Cortex of kidney (tissue), 1 donor: ENCODE measurements at places on chromosomes 6 and 20.

- no peak for DNase-seq
These were observed 5.5 kb downstream of the ANKEF1 start for GRCh38 chr20:10040070-10040975.

- no peak for DNase-seq
These were observed 73.1 kb upstream of the IPCEF1 start for GRCh38 chr6:154429711-154430110.

DNA sequence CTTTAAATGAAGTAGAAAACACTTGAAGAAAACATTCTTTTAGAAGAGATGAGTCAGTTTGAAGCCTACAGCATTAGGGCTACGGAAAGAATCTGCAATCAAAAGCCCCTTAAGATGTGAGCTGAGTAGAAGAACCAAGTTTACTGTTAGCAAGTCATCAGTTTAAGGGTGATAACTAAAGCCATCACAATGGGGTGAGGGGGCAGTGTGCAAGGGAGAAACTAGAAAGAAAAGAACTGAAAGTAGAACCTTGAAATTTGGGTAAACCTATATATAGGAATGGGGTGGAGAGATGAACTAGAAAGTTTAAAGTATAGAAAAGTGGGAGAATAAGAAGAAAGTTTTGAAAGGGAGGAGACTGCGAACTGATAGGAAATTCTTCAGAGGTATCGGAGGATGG is 212.9 kb downstream of the COL19A1 start:
- no peak for DNase-seq

- DNase-seq: no peak
These were observed 554.5 kb upstream of the AGPAT4 start for GRCh38 chr6:161828355-161828754.

- DNase-seq: no peak
These were observed 16.6 kb upstream of the MAP7 start for GRCh38 chr6:136566851-136567250.

- no peak for DNase-seq
These were observed 5.5 kb downstream of the BMP7 start for GRCh38 chr20:57260934-57261333.

DNA sequence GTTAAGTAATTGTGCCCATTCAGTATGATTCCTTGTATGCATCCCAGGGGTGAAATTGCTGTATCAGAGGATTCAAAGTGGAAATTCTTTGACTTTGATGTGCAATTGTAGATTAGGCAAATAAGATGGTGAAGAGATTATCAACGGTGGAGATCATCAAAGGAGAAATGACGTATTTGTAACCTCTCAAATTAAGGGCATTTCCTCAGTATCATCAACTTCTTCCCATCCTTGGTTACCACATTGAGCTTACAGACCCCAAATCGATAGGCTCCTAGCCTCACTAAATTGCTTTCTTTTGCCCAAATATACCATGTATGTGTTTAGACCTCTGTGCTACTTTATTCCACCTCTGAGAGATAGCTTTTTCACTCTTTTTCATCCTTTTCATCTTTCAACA is 213.1 kb upstream of the ZFP64 start:
- DNase-seq: no peak

GRCh38 chr6:169397684-169398083 is 144.0 kb upstream of the THBS2 start:
- DNase-seq: no peak

- DNase-seq: no peak
These were observed 175.3 kb upstream of the BMP5 start for GRCh38 chr6:56050530-56051201.

DNA sequence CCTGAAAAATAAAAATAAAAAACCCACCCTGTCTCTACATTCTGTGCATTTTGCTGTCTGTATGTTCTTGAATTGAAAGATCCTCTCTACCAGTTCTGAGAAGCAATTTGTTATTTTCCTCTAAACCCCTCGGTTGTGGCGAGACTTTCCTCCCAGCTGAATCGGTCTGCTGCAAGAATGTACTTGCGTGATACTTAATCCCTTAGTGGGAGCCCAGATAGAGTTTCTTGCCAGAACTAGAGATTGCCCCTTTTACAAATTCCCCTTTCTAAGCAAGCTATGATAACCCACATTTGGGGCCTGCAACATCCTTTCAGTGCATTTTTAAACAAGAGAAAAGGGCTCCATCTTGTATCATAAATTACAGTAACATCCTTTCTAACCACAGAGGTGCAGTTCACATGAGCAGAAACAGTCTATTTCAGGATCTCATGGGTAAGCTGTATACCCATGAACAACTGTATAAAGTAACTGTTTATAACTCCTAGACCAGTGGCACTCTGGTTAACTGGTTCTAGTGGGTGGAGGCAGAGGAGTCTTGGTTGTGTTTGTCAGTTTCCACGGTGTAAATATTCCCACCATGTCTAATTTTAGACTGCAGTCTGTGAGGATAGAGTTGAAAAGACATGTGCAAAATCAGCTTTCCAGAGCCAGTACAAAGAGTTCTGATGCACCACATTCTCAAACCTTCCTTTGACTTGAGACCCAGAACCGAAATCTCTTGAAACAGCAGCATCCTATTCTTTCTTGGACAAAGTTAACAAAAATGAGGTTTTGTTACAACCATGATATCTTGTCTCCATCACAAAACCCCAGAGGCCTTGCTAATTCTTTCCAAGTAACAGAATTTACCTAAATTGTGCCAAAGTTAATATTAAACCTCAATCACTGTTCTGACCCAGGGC is 113.1 kb upstream of the ZNF217 start:
- no peak for DNase-seq

- no peak for DNase-seq
These were observed 46.4 kb downstream of the CD109 start for GRCh38 chr6:73742433-73742832.

- no peak for DNase-seq
These were observed 6.4 kb upstream of the MTRES1 start for GRCh38 chr6:107021446-107022185.

DNA sequence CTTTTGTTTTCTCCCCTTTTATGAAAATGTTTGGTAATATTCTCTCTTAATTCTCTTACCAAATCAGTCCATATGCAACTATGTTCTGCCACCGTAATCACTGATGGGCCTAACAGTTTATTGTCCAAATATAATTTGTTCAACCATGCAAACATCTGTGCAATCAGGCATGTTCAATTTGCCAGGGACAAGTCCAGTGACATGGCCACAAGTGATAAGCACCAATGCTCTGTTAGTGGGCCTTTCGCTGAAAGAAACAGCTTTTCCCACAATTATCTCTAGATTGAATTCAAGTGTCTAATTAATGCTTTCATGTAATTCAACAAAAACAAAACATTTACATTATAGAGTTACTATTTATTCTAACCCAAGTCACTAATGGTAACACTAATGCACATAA is 53.3 kb downstream of the EPB41L2 start:
- DNase-seq: no peak

- DNase-seq: no peak
These were observed 843 bp upstream of the HEY2 start for GRCh38 chr6:125748406-125749172.

DNA sequence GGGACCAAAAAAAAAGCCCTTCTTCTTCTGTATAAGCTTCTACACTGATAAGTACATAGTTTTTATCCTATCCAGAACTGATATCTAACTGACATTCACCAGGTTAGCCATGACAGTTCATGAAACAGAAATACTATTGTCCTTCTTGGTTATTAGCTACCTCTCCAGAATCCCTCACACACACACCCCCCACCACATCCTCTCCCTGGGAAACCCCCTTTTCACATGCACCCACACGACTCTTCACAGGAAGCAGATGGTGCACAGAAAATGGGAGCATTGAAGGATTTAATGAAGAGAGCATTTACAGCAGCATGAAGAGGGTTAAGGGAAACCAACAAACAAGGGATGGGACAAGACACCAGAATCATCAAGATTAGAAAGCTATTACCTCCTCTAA is 88.9 kb downstream of the FHL5 start:
- DNase-seq: no peak

DNA sequence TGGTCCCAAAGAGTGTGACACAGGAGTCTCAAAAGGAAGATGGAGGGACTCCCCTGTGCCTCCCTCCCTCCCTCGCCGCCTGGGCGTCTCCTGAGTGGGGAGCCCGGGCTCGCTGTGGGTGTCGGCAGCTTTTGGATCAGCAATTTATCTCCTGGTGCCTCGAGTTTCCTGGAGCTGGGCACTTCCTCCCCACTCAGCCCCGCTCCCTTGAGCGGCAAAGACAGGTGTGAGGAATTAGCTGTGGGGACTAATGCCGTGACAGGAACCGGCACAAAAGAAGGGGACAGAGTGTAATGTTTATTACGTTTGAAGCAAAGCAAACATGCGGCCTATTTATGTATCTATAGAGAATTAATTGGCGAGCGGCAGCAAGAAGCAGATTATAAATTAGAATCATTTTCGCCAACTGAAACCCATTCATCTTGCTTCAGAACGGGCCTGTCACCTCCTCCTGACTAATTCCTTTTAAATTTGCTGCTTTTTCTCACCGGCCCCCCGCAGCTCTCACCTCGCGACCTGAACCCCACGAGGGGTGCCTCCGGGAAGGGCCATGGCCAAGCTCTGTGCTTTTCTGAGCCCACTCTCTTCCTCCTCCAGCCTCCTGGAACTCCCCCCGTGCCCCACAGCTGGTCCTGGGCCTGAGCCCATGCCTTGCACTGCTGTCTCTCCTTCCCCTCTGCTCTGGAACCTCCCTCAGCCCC is 8.8 kb upstream of the CDH22 start:
- DNase-seq: no peak

DNA sequence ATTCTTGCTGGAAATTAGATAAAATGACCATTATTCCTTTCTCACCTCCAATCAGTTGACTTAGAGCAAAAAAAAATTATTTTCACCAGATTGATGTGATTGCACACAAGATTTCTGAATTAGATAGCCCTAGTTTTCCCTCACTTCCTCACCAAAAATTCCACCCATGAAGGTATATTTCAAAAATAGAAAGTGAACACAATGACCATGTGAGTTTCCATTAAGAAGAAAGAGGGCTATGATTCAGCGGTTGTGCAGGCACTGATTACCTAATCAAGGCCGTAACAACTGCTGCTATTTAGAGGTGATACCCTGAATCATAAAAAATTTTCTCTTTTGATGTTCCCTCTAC is 19.5 kb upstream of the RALGAPA2 start:
- DNase-seq: no peak

DNA sequence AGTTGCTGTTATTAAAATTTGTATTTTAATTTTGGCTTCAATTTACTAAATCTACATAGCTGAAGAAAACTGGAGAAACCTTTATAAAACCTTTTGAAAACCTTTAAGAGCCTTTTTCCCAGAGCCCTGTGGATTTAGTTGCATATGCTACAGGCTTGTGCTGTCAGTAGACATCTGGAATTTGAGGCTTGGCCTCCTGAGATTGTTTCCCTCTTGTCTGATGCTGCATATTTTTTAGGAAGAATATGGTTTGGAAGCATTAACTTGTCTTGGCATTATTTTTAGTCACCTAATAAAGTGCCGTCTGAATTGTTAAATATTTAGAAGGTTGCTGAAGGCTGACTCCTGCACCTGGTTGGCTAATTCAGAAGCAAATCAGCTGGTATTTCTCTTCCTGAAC is 369.4 kb downstream of the UTRN start:
- no peak for DNase-seq

GRCh38 chr20:38260025-38260377 is 534 bp downstream of the KIAA1755 start:
- DNase-seq: no peak

DNA sequence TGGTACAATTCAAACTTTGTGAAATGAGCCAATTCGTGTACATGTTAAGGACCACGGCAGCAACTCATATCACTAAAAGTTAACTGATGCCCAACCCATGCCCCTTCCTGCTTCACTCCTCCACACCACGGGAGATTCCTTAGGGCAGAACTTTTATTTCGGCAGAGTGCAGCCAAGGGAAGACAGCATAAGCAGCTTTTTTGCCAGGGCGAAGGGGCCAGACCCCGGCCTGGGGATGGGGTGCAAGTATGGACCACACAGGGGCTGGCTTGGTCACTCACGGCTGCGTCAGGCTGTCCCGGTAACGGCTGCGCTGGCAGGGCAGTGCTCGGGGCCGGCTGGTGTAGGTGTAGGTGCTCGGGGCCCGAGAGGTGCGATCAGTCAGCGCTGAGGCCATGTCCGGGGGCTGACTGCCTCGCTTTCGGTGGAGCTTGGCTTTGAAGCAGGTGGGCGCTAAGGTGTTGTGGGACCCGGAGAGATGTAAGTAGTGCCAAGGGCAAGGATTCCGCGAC is 792 bp downstream of the RSPH3 start:
- DNase-seq: no peak

- no peak for DNase-seq
These were observed 422.9 kb upstream of the CHD6 start for GRCh38 chr20:42041000-42041565.
